ENCODE measurements at places on chromosomes 7 and 10. TPM values are rescaled to one million over a fixed set of nuclear protein-coding genes. Genes with fewer than 3 reads are reported as not detected.

DNA sequence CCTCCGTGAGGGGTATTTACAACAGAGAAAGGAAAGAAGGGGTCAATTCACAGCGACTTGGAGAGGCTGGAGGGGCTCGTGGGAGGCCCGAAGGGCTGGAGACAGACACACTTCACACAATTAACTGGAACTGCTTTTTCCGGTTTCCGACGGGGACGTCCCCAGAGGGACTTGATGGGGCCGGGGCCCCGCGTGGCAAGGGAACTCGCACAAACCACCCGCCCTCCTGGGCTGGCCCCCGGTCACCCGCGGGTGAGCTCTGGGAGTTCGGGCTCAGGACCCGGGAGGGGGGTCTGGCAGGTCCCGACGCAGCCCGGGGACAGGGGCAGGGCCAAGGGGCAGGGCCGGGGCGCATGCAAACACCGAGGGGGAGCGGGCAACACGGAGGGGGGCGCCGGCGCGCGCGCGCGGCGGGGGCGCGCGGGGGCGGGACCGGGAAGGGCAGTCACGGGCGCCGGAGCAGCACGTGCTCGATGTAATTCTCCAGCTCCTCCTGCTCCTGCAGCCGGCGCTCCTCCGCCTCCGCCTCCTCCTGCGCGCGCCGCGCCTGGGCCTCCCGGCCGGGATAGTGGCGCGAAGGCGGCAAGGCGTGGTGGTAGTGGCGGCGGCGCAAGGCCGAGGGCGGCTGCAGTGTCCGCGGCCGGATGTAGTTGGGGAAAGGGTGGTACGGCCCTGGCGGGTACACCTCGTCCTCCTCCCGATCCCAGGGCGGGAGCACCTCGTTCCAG, 2.7 kb downstream of the VGF start:
- peak; percentile 44 for DNase-seq

DNA sequence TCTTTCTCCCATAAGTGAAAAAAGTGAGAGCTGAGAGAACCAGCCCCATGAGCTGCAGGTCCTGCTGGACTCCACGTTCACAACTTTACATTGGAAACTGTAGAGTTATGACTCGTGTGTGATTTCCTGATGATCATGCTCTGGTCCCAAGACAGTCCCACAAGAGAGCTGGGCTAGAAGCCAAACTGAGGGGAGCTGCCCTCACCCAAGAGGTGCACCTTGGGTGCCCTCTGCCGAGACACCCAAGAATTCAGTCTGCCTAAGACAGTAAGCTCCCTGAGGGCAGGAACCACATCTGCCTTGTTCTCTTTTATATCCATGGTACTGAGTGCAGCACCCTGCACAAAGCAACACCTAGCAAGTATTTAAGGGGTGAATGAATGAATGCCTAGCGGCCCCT, 112.8 kb upstream of the SFMBT2 start:
- no peak for DNase-seq

The ABCB4 gene
- total RNA-seq, result 0.43 TPM

DNA sequence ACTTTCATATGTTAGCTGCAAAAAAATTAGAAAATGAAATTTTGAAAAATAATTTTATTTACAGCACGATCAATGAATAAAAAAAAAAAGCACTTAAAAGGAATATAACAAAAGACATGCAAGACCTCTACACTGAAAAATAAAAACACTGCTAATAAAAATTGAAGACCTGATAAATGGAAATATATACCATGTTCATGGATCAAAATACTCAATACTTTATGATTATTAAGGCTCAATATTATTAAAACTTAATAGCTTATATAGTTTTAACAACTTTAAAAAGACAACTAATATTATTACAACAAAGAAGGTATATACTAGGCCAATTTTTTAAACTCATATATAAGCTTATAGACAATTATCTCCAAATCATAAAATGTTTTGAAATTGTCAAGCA, 143.0 kb downstream of the GFRA1 start:
- DNase-seq, result no peak

The CYP17A1 gene
- total RNA-seq, result not detected

GRCh38 chr7:12444785-12445184, 41.1 kb upstream of the VWDE start:
- no peak for DNase-seq

GRCh38 chr10:111473361-111473760, 396.5 kb downstream of the ADRA2A start:
- DNase-seq, result no peak

DNA sequence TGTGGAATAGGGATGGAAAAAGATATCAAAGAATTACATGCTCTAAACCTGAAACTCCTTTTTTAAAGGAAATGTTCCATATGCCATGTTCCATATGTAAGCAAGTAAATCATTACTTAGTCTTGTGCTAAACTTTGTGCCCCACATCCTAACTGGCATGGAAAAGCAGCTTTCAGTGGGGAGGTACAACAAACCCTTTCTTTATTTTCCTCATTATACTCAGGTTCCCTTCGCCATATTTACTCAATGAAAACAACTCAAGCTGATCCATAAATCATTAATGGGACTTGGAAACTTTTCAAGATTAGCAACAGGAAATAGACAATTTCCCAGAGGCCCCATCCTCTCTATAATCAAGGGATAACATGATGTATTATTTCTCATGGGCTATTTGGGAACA, 56.0 kb downstream of the GSAP start:
- DNase-seq, result no peak

- DNase-seq, result no peak
Observed at GRCh38 chr7:77391230-77391629, 24.9 kb downstream of the GSAP start.

DNA sequence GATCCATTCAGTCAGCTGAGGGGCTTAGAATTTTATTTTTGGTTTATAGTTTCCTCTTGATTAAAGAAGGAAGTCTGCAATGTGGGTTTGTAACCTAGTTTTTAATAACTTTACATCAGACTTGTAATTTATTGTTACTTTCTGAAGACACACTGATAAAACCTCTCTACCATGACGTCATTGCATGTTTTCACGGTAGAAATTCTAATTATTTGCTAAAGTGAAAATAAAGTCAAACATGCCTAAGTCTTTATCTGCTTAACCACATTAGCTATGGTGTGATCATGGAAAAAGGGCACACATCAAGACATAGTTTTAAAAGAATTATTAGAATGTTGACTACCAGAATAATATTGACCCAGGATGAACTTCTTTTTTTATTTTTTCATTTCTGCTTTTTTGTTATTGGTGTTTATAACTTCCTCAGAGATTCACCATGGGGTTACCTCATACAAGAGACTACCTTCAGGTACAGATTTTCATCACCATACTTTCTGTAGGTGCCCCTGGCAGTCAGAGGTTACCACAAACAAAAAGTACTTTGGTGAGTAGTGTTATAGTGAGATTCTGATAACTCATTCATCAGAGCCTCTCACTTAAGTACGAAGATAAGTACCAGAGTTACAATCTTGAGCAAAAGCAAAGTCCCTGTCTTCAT, 7.0 kb upstream of the PANK1 start:
- no peak for DNase-seq

DNA sequence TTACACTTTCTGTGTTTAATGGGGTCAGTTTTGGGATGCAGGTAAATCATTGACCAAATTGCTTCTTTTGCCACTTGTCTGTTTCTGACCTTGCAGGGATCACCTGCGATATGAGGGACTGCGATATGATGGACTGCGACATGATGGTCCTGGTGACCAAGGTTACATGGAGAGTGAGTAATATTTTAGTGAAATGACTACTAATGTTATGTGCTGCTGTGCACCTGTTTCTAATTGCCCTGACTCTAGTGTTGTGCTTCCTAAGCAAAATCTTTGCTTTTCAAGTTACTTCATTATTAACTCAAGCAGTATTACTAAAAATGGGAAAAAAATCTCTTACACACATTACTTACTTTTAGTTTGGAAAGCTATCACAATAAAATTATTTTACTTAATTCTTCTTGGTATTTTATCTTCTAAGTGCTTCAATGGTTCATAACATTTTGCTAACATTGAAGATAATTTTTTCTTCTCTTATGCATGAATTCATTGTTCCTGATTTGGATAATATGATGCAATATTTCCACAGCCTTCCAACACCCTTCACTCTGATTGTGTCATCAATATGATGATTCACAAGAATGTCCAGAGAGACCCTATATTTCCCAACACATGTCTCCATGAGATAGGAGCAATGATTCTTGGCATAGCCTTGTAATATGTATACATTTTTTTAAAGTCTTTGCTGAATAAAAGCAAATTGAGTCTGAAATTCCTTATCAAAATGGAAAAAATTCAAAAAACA, 306.2 kb upstream of the AKR1E2 start:
- DNase-seq, result no peak

DNA sequence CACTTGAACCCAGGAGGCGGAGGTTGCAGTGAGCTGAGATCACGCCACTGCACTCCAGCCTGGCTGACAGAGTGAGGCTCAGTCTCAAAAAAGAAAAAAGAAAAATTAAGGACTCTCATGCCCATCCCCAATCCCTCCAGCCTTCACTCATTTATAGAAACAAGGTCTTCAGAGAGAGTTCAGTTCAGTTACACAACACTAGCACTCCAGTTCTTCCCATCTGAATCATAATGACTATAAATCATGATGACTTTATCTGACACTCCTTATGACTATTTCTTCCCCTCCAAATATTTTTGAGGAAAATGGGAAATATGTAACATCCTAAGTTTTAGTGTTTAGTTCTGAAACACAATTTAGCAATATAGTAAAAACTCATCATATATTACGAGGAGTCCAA, 107.4 kb upstream of the LSM8 start:
- no peak for DNase-seq

- no peak for DNase-seq
Observed at GRCh38 chr10:33414841-33415240, 80.4 kb upstream of the NRP1 start.

DNA sequence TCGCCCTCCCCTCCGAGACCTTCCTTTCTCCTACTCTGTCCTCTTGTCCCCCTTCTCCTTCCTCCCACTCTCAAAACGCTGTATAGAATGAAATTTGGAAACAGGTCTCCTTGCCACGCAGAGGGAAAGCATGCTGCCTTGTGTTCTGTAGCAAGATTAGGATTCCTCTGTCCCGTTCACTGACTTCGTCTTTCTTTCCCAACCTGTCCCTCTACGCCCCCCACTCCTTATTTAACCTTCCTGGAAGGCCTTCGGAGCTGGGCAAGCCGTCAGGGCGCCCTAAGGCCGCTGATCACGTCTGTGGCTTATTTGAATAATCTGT, 1.3 kb downstream of the HOXA9 start:
- no peak for DNase-seq

DNA sequence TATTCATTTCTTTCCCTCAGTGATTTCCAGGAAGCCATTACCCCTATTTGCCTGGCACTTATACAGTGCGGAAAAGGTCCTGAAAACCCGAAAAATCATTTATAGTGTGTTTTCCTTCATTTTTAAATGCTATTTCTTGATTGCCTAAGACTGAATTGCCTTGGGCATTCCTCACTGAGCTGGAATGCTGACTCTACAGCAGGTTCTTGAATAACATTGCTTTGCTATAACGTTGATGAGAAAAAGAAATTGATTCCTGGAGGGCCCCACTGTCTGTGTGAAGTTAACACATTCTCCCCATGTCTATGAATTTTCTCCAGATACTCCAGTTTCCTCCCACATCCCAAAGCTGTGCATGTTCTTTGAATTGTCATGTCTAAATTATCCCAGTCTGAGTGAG, 308.5 kb downstream of the EXOC4 start:
- no peak for DNase-seq

DNA sequence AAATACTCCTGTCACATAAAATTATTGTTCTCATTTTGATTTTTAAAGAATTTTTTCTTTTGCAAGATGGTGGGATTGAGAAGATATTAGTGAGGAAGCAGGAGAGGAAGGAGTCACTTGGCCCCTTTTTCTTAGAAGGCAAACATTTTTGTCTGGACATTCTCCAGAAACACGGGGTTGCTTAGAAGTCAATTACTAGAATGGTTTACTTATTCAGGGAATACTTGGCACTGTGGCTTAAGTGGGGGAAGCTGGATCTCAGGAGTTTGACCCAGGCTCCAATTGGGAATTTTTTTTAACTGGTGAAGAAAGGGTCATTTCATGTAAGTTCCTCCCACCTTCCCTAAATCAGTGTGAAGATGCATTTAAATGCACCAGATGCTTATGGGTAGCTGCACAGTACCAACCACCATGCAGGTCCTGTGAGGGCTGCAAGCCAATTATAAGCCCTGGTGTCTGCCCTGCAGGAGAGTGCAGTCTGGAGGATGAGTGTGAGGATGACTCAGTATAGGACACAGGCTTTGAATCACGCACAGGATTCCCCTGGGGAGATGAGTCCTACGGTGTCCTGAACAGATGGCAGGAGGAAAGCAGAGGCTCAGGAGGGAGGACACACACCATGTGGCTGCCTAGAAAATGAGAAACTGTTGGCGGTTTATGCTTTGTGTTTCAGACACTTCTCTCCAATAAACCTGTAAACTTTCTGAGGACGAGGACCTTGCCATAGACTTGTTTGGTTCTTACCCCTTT, 299.1 kb downstream of the PLXNA4 start:
- DNase-seq, result no peak

DNA sequence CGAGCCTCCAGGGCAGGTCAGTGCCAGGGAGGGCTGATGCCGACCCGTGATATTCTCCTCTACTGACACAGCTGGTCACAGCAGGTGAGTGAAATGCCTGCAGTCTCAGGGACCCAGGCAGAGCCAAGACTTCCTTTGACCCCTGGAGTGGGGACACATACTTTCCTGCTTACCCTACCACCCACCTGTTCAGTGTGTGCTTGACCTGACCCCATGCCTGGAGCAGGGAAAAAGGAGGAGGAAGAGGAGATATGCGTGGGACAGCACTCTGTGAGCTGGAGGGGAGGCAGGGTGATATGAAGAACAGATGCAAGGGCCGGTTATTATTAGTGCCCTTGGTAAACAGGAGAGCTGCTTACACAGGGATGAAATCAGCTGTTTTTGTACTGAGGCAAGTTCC, 40.8 kb upstream of the WIPF3 start:
- DNase-seq, result no peak

- DNase-seq, result no peak
Observed at GRCh38 chr7:78164459-78164858, 365.9 kb downstream of the PHTF2 start.

DNA sequence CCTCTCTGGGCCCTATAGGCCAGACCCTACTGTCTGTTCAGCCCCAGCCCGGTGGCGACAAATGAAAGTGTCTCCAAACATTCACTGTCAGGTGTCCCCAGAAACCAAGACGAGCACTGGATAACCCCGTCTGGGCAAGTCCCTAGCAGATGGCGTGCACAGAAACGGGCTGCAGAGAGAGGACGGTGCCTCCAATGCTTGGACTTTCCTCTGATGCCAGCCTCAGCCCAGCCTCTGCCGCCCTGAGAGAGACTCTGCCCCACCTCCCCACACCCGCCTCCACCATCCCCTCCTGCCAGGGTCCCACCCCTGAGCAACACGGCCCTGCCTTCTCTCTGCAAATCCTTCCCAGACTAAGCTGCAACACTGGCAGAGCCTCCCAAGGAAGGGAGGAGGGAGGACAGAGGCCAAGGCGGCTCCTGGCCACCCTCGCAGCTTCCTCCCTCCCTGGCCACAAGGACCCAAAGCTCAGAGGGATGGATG, 7.4 kb upstream of the LFNG start:
- peak; percentile 47 for DNase-seq

The NAT16 gene
- not detected for total RNA-seq

- no peak for DNase-seq
Observed at GRCh38 chr10:115939101-115939854, 333.7 kb downstream of the GFRA1 start.

- peak; percentile 8 for DNase-seq
Observed at GRCh38 chr7:152076324-152076821, 50.9 kb downstream of the GALNT11 start.

The OGDHL gene
- 1.1 TPM for total RNA-seq

The DPP6 gene
- total RNA-seq, result not detected

The ATG9B gene
- total RNA-seq, result 12.3 TPM

- DNase-seq, result no peak
Observed at GRCh38 chr7:78218051-78218450, 419.5 kb downstream of the PHTF2 start.

Data from activated naive CD8-positive, alpha-beta T cell treated with anti-CD3 and anti-CD28 coated beads for 36 hours (primary cell).